ENCODE measurements at places on chromosomes 1 and 21.
A peak's percentile ranks its signal among the peaks of the same experiment; 100 is the strongest.

DNA sequence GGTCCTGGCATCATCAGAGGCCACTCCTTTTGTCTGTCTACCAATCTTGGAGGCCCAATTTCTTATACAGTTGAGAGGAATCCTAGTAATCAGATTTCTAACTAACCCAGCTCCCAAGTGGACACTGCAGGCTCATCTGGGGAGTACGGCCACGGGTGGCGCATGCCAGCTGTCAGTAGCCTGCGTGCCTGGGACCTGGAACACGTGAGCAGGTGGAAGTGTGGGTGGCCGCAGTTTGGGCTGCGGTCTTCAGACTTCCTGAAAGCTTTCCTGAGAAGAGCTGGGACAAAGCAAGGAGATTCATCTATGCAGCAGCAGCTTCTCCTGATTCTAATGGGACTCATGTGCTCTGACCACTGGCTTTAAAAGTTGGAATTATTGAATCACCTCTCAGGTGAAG, 12.4 kb downstream of the ADORA3 start:
- no peaks in the 10 kb centered on the region for H3K4me1 ChIP-seq
- no peak overlapping the region for H3K27ac ChIP-seq
- H3K4me3 ChIP-seq: no peak overlapping the region
- no peak for DNase-seq

GRCh38 chr1:85596531-85596930, 16.0 kb downstream of the CCN1 start:
- H3K36me3 ChIP-seq: peaks cover 6% of the 10 kb centered on the region
- no peak overlapping the region for H3K4me3 ChIP-seq
- H3K27me3 ChIP-seq: no peaks in the 10 kb centered on the region
- DNase-seq: no peak
- H3K4me1 ChIP-seq: peaks cover 13% of the 10 kb centered on the region

DNA sequence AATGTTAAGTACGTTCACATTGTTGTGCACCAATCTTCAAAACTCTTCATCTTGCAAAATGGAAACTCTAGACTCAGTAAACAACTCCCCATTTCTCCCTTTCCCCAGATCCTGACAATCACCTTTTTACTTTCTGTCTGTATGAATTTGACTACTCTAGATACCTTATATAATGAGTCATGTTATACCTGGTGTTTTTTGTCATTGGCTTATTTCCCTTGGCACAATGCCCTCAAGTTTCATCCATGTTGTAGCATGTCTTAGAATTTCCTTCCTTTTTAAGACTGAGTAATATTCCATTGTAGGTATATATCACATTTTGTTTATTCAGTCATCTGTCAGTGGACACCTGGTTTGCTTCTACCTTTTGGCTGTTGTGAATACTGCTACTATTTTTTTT, 399.5 kb downstream of the LMO4 start:
- no peak overlapping the region for H3K4me3 ChIP-seq
- H3K27me3 ChIP-seq: peaks cover 4% of the 10 kb centered on the region
- no peaks in the 10 kb centered on the region for H3K4me1 ChIP-seq
- H3K27ac ChIP-seq: no peak overlapping the region

GRCh38 chr1:1122078-1122811, 6.4 kb upstream of the C1orf159 start:
- H3K27ac ChIP-seq: no peak overlapping the region
- peaks cover 4% of the 10 kb centered on the region for H3K27me3 ChIP-seq
- no peak overlapping the region for H3K4me3 ChIP-seq
- peaks cover 3% of the 10 kb centered on the region for H3K4me1 ChIP-seq
- peak; percentile 94 for DNase-seq

All from osteocyte (in vitro differentiated cells).